Ascending aorta (tissue), 2 donors: ENCODE measurements at places on chromosomes 4 and X. TPM values are rescaled to one million over a fixed set of nuclear protein-coding genes. Genes with fewer than 3 reads are reported as not detected.

DNA sequence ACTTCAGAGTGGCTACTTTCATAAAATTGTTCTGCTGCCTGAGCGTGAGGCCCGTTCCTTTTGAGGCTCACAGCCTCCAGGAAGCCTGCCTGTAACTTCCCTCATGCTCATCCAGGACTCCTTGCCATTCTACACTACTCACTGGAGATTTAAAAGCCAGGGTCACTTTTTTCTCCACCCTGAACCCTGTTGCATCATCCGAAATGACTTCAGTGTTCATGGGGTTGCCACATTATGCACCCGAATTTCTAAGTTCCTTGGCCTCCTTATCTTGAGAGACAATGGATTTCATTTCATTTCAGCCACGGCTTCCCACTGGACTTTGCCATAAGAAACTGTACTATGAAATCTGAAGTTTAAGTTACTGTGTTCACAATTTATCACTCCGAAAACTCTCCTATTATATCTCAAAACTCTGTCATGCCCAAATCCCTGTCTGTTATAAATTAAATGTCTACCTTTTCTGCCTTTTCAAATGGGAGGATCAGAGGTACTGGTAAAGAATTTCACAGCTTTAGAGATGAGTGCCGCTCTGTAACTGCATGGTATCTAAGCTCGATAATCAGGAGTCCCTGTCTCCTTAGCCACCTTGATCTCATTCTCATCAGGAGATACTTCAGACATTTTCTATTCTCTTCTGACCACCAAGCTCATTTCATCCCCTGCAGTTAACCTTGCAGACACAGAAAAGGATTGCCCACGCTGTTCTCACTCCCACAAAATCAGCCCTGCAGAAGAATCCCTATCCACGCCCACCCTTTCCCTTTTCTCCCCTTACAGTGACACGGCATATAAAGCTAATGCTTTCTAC is 59.9 kb downstream of the TRIML1 start:
- H3K27me3 ChIP-seq, result no peaks in the 10 kb centered on the region
- H3K4me1 ChIP-seq, result peaks cover 4% of the 10 kb centered on the region
- no peak overlapping the region for H3K27ac ChIP-seq
- H3K4me3 ChIP-seq, result no peak overlapping the region
- no peak for DNase-seq

The TEX13C gene
- not detected for total RNA-seq

DNA sequence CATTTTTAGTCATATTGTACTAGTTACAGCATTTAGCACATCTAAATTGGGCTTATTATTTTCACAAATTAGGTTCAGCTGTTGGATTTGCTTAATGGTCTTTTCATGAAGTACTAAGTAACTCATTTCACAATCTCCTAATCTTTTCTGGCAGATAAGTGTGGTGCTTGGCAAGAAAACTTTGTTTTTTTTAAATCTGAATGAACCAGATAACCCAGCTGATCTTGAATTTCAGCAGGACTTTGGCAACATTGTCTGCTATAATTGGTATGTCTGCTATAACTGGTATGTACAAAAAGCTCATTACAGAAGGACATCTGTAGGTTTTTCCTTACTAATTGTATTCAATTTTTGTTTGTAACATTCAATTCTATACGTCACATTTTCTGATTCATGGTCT is 22.7 kb downstream of the WDR19 start:
- DNase-seq, result no peak
- no peak overlapping the region for H3K4me3 ChIP-seq
- peaks cover 67% of the 10 kb centered on the region for H3K36me3 ChIP-seq
- H3K4me1 ChIP-seq, result peaks cover 4% of the 10 kb centered on the region
- H3K27me3 ChIP-seq, result no peaks in the 10 kb centered on the region
- no peak overlapping the region for H3K27ac ChIP-seq

- no peak overlapping the region for H3K27ac ChIP-seq
- no peaks in the 10 kb centered on the region for H3K4me1 ChIP-seq
- H3K36me3 ChIP-seq, result no peaks in the 10 kb centered on the region
These were observed 15.0 kb downstream of the RPS4X start for GRCh38 chrX:72262077-72262476.
